ENCODE measurements at places on chromosomes 12 and 14.
A peak's percentile ranks its signal among the peaks of the same experiment; 100 is the strongest.

GRCh38 chr12:98644433-98644711 lies 216 bp downstream of the IKBIP start:
- no peak for DNase-seq

GRCh38 chr12:69091442-69092017 lies 147.8 kb upstream of the CPSF6 start:
- no peak for DNase-seq

- DNase-seq: no peak
These were observed 261.2 kb downstream of the ACSS3 start for GRCh38 chr12:81339071-81339470.

- peak; percentile 91 for DNase-seq
These were observed at the start of the genes RAB2B and TOX4 for GRCh38 chr14:21476925-21477681. TSS of gene RAB2B (minus strand) at chr14:21476959. CDS start at chr14:21476872, 87 bp downstream. TSS of gene TOX4 (plus strand) at chr14:21477195. CDS start at chr14:21477279, 84 bp downstream.

DNA sequence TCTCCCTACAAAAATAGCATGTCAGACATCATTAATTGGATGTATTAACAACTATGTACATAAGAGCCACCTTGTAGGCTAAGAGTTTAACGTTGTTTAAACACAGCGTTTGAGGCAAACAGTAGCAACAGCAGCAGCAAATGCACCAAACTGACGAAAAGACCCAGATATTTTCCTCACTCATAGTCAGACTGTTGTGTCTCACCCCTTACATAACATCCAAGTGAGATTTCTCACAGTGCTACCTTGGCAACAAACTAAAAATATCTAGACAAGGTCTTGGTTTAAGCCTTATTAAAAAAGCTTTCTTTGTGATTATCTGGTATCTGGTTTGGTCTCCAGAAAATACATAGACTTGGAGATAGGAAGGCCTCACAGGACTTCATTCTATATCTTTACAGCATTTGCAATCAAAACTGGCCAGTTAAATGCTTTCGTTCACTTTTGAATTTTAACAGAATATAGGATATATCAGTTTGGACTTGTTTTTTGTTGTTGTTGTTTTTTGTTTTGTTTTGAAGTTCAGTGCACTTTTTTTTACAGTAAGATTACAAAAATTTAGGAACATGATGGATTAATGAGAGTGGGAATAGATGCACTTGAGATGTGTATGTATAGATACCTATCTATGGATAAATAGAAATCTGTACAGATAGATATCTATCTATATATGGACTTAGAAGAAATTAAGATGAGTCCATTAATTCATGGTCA lies 4.1 kb downstream of the BHLHE41 start:
- DNase-seq: no peak

DNA sequence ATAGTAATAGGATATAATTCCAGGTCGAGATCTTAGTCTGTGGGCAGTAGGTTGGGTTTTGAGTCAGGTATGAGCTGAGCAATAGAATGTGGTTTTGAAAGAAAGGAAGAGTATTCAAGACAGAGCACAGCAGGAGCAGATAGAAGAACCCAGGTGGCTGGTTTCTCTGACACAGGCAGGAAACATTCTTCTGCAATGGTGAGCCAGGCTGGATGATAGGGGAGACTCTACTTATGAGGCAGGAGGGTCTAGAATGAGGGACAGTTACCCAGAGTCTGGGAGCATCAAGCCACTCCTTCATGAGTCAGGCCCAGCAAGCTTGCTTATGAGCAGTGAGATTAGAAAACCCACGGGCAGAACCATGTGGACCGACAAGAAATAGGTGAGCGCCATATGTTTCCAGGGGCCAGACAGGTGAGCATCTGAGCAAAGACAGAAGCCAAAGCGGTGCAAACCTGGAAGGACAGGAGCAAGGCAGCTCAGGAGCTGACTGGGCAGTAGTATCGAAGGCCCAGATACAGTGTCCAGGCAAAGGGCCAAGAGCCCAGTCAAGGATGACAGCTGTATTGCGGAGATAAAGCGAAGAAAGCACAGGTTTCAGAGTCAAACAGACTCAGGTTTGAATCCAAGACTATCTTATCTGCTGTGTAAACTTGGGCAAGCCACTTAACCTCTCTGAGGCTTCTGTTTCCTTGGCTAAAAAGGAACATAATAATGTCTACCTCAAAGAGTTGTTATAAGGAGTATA lies 22.5 kb upstream of the PCNX1 start:
- DNase-seq: no peak

DNA sequence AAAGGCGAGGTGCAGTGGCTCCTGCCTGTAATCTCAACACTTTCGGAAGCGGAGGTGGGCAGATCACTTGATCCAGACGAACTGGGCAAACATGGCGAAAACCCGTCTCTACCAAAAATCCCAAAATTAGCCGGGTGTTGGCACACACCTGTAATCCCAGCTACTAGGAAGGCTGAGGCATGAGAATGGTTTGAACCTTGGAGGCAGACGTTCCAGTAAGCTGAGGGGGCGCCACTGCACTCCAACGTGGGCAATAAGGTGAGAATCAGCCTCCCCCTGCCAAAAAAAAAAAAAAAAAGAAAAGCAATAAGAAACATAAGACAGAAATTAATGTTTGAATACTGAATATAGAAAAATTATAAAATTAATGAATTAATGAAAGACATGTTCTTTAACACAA lies 928.7 kb downstream of the LRFN5 start:
- DNase-seq: no peak

DNA sequence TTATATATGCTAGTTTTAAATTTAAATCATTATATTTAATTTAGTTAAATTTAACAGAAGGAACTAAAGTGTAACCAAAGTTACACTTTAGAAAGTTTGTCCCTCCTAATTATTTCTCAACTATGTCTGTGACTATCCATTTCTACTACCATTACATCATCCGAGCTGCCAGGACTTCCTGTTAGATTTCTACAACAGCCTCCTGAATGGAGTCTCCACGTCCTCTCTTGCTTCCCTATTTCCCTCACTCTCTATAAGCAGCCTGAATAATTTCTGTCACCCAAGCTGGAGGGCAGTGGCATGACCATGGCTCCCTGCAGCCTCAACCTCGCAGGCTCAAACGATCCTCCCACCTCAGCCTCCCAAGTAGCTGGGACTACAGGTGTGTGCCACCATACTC lies 84.1 kb downstream of the TTC7B start:
- no peak for DNase-seq

DNA sequence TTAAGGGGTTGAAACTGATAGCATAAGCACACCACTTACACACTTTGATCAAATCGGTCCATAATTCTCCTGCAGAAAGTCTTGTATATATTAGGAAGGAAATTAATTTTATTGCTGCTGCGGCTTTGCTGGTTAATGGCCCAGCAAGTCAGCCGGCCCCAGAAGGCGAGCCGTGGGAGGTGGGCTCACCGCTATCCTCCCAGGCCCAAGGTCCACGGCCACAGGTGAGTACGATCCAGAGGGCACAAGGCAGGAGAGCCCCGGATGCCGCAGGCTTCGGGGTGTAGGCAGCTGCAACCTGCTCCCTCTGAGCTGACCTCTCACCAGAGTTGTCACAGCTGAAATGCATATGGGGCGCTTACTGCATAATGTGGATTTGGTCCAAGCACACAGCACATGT lies 165.7 kb downstream of the TBX5 start:
- DNase-seq: no peak

- no peak for DNase-seq
These were observed 219.1 kb downstream of the RPL10L start for GRCh38 chr14:46432516-46432915.

DNA sequence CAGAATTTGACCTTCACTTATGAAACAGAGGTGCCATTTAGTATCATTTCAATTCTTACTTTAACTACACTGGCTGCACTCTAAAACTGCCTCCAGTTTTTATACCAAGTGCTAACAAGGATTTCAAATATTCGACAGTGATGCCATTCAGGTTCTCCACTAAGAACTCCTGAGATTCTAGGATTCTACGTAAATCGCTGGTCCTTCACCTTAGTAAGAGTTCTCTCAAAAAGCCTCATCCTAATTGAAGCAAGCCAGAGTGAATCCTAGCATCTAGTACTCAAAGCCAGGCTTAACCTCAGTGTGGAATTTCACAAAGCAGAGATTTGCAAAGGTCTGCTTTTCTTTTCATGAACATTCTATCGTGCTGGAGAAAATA lies 3.5 kb downstream of the SLC38A2 start:
- DNase-seq: no peak

- DNase-seq: no peak
These were observed 112.0 kb downstream of the SLC15A5 start for GRCh38 chr12:16165506-16165905.

GRCh38 chr14:49598189-49598484 lies 603 bp upstream of the LRR1 start:
- no peak for DNase-seq

DNA sequence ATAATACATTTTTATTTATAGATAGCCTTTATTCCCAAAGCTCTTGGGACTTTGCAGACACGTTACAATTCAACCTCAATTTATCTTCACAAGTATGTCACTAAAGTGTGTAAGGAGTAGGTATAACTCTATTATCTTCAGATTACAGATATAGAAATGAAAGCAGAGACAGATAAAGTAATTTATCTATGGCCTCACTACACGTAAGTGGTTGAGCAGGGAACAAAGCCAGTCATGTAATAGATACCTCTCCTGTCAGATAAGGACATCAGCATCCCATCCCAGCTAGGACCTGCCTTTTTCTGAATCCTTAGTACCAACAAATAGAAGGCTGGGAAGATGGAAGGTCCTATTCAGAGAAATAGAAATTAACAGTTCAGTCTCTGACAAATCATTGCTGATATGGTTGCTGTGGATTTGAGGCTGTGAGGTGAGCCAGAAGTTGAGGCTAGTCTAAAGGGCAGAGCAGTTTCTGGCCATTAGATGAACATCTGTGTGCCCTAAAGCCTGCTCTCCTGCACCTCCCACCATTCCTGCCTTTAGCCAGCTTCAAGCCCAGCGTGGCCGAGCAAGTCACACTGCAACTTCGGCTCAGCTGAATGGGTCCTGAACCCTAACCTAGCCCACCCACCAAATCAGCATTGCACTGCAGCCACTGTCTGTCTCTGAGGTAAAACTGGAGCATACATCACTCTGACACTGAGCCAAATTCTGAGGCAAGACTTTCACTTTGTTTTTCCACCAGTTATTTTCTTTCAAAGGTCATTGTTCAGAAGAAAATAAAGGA lies 71.1 kb upstream of the PLEKHA5 start:
- DNase-seq: no peak

GRCh38 chr12:579420-580110 lies 83.7 kb downstream of the NINJ2 start:
- no peak for DNase-seq

GRCh38 chr14:53539489-53540126 lies 386.5 kb upstream of the DDHD1 start:
- DNase-seq: peak; percentile 68

- DNase-seq: no peak
These were observed 509.2 kb downstream of the FLRT2 start for GRCh38 chr14:86039176-86039575.

DNA sequence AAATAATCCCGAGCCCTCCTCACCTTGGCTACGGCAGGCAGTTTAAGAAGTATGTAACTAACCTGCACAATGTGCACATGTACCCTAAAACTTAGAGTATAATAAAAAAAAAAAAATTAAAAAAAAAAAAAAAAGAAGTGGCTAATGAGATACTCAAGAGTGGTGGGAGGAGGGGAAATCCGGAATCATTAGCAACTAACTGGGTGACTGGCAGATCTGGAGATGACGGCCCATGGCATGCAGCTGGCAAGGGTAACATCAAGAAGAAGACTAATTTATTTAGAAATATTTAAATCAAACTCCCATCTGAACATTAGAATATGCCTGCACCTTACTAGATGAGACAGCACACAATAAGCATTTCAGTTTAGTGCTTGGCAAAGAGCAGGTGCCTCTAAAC lies 52.3 kb upstream of the TMCC3 start:
- DNase-seq: no peak

DNA sequence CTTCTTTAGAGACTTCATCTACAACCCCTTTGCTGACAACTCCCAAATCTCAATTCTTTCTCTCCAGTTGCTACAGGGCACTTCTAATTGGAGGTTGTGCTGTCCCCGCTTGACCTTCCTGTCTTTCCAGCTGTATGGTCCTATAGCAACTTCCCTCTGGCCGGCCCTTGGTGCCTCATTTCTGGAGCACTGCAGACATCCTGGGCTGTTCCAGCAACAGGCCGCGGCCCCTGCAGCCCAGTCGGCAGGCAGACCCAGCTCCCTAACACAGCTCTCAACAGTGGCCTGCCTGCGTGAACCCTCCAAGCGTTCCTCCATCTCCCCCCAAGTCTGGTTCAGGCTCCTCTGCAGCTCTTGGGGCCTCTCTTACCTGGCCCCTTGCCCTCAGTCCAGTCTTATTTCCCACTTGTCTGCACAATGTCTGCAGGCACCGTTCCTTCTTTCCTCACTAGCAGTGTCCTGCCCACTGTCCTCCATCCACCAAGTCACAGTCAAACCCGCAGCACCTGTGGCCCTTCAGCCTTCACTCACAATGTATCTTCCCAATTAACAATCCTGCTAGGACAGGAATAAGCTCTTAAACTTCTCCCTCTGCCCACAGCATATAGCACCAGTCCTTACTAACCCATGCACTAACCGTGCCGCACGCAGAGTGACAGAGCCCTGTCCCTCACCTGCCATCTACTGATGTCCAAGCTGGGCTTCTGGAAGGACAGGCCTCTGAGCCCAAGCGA lies 1.6 kb upstream of the EML1 start:
- no peak for DNase-seq

GRCh38 chr12:121580959-121581685 lies at the start of gene KDM2B:
TSS of gene KDM2B (minus strand) at chr12:121581023. CDS start at chr12:121580911, 112 bp downstream.
- peak; percentile 60 for DNase-seq

GRCh38 chr14:72582582-72582981 lies 311.3 kb downstream of the DPF3 start:
- DNase-seq: no peak

GRCh38 chr14:31489691-31490090 lies 1.9 kb upstream of the GPR33 start:
- no peak for DNase-seq

GRCh38 chr14:95253039-95253630 lies 66.6 kb downstream of the CLMN start:
- DNase-seq: no peak

DNA sequence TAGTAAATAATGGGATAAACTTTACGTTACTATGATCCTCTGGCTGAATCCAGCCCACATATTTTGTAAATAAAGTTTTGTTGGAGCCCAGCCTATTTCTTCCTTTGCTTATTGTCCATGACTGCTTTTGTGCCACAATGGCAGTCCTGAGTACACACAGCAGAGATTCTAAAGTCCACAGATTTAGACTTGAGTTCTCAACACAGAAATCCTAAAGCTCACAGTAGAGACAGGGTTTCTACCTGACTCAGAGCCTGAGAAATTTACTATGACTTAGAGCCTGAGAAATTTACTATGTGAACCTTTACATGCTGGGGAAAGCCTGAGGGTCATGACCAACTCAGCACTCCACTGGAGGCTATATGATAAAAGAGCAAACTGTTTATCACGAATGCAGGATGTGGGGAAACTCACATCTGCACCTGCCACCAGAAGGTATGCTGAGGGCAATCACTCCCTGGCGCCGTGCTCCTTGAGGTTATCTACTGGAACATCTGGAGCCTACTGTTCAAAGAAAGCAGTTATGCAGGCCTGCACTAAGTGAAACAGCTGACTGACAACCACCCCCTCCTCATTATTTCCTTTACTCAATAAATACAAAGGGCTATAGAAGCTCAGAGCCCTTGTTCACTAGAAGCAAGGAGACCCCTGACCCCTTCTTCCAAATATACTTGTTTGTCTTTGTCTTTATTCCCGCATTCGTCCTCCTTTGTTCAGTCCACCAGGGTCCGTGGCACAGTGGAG lies 52.6 kb upstream of the BICD1 start:
- no peak for DNase-seq
